ENCODE measurements at places on chromosomes 12 and 14.

DNA sequence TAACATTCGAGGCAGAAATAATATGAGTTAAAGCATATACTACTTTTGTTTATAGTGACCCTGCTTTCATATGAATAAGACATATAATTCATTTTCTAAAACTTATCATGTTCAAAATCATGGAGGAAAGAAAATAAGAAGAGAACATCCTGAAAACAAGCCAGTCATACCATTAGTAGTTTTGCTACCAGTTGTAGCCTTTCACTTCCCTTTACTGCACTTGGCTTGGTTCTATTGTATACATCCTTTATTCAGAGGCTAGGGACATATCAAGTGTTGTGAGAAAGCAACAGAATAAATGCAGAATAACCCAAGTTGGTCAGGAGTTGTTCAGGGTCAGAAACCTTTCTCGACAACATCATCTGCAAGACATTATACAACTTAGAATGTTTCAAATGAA lies 598.7 kb downstream of the SOX5 start:
- no peak for DNase-seq

GRCh38 chr12:100857418-100857817 lies 62.8 kb downstream of the ANO4 start:
- no peak for DNase-seq

DNA sequence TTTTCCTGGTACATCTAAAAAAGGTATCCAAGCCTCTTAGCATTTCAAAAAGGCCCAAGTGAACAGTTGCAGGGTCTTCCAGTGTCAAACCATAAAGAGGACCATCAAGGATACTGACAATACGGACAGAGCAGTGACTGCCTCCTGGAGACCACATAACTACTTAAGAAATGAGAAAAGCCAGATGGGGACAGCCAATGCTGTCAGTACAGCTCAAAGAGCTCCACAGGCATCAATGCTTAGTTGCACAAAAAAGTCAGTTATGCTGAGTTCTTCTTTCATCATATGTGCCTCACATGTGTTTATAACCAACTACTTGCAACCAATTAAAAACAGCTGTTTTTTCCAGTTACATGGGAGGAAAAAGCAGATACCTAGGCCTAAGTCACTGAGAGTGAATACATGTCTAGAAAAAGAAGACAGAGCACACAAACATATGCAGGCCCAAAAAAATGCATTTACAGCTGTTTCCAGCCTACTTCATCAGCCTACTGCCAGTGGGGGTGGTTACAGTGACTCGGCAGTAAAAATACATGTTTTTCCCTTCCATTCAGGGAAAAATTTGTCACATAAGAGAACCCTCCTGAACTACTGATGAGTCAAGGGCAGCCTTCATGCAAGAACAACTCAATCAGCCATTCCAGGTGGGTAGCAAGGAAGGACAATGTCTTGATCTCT lies 84.0 kb downstream of the DCAF5 start:
- no peak for DNase-seq

- no peak for DNase-seq
Observed at GRCh38 chr14:30888480-30889243, 14.3 kb downstream of the COCH start.

DNA sequence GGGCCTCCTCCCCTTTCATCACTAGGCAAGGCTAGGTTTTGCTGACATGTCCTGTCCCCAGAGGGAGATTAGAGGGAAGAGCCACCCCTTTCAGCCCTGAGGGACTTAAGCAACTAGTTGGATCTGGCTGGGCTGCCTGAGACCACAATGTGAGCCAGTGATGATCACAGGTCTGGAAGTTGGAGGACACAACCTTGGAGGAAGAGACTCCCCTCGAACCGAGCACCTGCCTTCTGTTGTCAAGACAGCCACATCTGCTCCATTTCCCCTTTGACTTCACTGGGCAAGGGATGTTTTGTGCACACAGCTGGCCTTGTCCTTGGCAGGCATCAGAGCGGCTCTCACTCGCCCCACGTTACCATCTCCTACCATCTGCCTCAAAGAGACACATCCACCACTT lies 31.4 kb downstream of the MVK start:
- no peak for DNase-seq

- DNase-seq: no peak
Observed at GRCh38 chr12:51321882-51322281, 2.1 kb downstream of the BIN2 start.

- DNase-seq: peak; percentile 34
Observed at GRCh38 chr12:89525305-89525823, 483 bp downstream of the POC1B start.

GRCh38 chr14:105701456-105702274 lies 175.3 kb downstream of the TMEM121 start:
- no peak for DNase-seq

- no peak for DNase-seq
Observed at GRCh38 chr14:99378782-99379214, 101.9 kb downstream of the SETD3 start.

DNA sequence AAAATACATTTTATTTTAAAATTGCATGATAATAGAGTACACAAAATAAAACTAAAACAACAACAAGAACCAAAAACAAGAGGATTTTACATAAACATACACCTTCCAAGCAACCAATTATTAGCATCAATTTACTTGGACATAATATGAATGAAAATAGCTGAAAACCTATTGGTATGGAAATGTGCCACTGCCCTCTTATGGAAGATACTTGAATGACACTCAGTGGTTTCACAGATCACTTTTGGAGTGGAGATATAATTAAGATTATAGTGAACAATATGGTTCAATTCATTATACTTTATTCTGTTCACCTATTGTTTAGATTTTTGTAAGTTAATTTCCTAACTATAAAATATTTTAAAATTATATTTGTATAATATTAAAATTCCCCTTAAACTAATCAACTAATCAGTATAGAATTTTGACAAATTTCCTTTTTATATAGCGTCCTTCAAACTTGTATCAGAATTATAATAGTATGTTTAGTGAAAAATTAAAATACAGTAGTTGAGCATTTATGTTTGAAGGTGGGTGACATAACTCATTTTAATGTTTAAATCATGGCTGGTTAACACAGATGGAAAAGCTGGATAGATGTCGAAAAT lies 70.1 kb downstream of the SLC6A15 start:
- peak; percentile 66 for DNase-seq

DNA sequence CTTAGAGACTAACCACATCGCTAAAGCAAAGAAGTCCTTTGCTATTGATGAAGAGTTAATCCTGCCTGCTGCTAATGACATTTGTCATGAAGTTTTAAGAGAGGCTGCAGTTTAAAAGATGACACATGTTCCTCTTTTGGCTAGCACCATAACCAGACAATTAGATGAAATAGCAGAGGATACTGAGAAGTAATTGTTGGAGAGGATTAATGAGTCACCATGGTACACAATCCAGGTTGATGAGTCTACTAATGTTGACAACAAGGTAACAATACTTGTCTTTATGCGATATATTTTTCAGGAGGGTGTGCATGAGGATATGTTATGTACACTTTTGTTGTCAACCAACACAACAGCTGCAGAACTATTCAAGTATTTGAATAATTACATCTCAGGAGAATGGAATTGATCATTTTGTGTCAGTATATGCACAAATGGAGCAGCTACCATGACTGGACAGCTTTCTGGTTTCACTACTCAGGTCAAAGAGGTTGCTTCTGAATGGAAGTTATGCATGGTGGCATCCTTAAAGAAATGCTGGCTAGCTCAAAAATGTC lies 56.7 kb downstream of the LRRIQ1 start:
- DNase-seq: no peak

DNA sequence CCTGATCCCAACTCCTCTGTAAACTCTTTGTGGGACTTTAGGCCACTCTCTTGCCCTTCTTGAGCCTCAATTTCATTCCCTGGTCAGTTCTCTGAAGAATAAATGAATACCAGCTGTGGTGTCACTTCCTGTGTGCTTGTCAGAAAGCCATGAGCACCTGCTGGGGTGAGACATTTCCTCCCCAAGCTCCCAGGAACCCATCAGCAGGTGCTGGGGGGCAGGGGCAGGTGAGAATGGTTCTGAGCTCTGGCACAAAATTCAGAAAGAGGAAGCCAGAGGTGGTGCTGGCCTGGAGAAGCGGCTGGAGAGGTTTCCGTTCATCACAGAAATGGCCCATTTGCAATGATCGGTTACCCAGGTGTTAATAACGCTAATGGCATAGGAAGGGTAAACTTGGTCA lies 14.9 kb downstream of the LHX5 start:
- no peak for DNase-seq

GRCh38 chr12:47121146-47121545 lies 41.4 kb upstream of the AMIGO2 start:
- no peak for DNase-seq

GRCh38 chr12:115075552-115076170 lies 391.7 kb upstream of the TBX3 start:
- no peak for DNase-seq

DNA sequence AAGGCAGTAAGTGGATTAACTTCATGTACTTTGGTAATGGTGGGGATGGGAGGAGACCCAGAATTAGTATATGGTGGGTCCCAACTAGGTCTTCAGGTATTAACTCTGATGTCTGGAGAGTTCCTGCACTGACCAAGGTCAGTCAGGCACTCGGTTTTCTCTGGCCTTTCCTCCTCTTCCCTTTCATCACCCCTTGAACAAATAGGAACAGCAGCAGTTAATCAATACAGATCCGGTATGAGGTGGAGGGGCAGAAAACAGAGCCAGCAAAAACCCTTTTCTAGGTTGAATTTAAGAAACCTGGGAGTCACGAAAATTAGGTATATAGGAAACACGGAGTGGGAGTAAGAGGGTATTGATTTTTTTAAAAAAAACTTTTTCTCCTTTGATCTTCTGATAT lies 4.0 kb downstream of the PFKM start:
- DNase-seq: no peak

DNA sequence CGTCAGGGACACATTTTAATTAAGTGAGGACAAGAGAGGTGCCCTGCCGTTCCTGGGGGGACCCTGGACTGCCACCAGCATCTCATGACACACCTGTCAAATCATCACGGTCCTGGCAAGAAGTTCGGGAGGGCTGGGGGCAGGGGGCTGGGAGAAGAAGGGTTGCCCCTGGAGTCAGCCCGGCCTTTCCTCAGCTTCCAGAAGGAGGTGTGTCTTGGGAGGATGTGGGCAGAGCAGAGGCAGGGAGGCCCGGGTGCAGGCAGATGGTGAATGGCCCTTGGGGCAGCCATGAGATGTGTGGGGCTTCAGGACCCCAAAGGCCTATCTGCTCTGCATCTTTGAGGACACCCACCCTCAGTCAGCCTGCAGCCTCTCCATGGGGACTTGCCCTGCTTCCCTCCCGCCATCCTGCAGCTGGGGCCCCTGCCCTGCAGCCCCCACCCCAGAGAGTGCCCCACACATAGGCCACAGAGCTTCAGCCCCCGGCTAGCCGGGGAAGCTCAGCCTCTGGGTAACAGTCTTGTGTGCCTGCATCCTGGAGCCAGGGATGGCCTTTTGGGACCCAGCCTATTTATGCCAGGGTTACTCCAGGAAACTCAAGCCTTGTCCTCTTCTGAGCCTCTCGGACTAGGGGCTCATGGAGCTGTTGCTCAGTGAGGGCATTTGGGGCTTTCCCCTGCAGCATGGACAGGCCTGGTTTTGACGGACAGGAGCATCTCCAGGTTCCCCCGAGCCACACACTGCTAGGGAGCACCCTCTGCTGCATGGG lies 178.5 kb downstream of the KIF26A start:
- DNase-seq: no peak

DNA sequence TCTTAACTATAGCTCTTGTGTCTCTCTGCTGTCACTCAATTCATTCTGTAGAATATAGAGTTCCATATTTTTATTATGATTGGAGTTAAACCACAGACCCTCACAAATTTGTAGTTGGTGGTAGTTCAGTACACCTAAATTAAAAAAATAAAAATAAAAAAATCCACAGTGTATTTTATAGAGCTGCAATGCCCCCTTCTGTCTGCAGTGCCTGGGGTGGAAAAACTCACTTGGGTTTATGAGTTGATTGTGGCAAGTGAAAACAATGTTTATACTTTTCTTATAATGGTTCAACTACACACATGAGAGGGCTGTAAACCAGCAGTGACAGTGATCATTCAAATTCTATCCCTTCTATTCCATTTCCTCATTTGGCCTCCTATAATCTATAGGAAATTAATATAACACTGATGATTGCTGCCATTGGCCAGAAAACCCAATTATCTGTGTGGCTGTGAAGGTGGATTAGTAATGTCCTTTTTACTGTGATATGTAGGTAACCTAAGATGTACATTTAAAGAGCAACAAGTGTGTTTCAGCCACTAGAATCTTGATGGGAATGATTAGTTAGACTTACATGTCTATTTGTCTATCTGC lies 166.9 kb upstream of the LRIG3 start:
- DNase-seq: no peak

- peak; percentile 70 for DNase-seq
Observed at GRCh38 chr14:89625244-89625713, 208.2 kb upstream of the FOXN3 start.

- peak; percentile 65 for DNase-seq
Observed at GRCh38 chr12:121697093-121697698, 15.4 kb upstream of the TMEM120B start.

- DNase-seq: no peak
Observed at GRCh38 chr14:105315941-105316576, 1.5 kb downstream of the PACS2 start.

DNA sequence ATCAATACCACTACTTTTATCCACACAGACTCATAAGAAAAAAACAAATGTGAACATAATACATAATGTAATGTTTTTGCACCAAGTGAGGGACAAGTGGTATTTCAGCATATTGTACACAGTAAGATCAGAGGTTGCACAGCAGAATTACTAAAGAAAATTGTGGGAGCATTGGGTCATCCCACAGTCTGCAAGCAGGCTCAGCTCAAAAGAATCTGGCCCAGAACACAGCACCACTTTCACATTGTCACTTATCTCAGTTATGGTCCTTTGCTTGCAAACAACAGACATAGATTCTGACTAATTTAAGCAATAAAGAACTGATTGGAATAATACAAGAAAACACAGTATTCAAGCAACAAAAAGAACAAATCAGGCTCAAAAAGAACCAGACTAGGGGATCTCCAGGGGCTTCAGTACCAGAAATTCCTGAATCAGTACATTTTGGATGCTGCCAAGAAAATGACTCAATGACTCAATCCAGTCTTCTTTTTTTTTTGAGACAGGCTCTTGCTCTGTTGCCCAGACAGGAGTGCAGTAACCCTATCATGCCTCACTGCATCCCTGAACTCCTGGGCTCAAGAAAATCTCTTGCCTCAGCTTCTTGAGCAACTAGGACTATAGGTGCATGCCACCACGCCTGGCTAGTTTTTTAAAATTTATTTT lies 42.9 kb upstream of the EEA1 start:
- no peak for DNase-seq

GRCh38 chr14:61813096-61813606 lies 50.9 kb downstream of the SNAPC1 start:
- no peak for DNase-seq

All from NCI-H2081 (cell line).